ENCODE measurements at places on chromosomes 3 and 15. TPM values are rescaled to one million over a fixed set of nuclear protein-coding genes. Genes with fewer than 3 reads are reported as not detected.

TCTA gene
- total RNA-seq = 46.6 TPM

IQCH gene
- 10.0 TPM for total RNA-seq

GRCh38 chr15:42083605-42083908 lies 10.8 kb downstream of the PLA2G4D start:
- no peaks in the 10 kb centered on the region for H3K27me3 ChIP-seq
- peaks cover 2% of the 10 kb centered on the region for H3K4me1 ChIP-seq
- no peaks in the 10 kb centered on the region for H3K36me3 ChIP-seq
- no peak overlapping the region for H3K27ac ChIP-seq

DNA sequence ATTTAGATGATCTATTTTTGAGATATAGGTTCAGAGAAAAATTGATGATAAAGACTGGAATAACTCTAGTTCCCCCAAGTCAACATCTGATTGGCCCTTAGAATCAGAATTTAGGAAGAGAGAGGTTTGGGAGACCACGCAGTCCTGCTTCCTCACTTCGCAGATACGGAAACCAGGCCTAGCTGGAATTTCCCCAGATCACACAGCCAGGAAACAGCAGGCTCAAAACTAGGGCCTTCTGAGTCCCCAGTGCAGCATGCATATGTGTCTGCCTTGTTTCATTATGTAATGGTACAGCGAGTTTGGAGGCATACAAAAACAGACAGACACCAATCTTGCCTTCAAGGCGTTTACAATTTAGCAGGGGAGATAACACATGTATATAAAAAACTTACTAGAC lies 177.1 kb upstream of the ICE2 start:
- DNase-seq = no peak
- no peaks in the 10 kb centered on the region for H3K36me3 ChIP-seq
- H3K4me1 ChIP-seq = peaks cover 5% of the 10 kb centered on the region
- H3K27ac ChIP-seq = no peak overlapping the region

GRCh38 chr3:23288286-23288685 lies 85.2 kb downstream of the UBE2E2 start:
- H3K4me1 ChIP-seq = no peaks in the 10 kb centered on the region
- no peak overlapping the region for H3K27ac ChIP-seq
- H3K36me3 ChIP-seq = no peaks in the 10 kb centered on the region
- H3K4me3 ChIP-seq = no peak overlapping the region

GRCh38 chr15:65962187-65962586 lies 92.9 kb downstream of the RAB11A start:
- H3K27me3 ChIP-seq = no peaks in the 10 kb centered on the region
- H3K4me3 ChIP-seq = no peak overlapping the region
- no peak overlapping the region for H3K27ac ChIP-seq
- no peak for DNase-seq
- H3K4me1 ChIP-seq = no peaks in the 10 kb centered on the region
- no peaks in the 10 kb centered on the region for H3K36me3 ChIP-seq

- H3K27me3 ChIP-seq = no peaks in the 10 kb centered on the region
- DNase-seq = no peak
- no peak overlapping the region for H3K27ac ChIP-seq
- H3K36me3 ChIP-seq = no peaks in the 10 kb centered on the region
- no peak overlapping the region for H3K4me3 ChIP-seq
- H3K4me1 ChIP-seq = no peaks in the 10 kb centered on the region
Measured at GRCh38 chr3:46334741-46335478, 19.0 kb upstream of the CCR2 start.

DNA sequence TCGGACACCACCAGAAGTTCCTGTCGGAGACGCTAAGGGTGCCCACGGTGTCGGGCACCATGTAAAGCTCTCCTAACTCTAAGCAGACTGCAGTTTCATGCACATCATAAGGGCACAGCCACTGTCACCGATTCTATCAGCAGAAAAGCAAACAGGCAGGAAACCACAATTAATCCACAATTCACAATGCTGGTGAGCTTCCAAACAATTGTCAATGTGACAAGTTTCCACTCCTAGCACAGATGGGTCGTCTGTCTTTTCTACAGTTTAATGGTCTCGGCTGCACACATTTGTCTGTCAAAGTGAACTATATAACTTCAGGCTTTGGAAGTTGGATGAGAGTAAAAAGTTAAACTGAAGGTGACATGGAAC lies 8.8 kb upstream of the OCA2 start:
- H3K27ac ChIP-seq = no peak overlapping the region
- peaks cover 6% of the 10 kb centered on the region for H3K4me1 ChIP-seq
- H3K4me3 ChIP-seq = no peak overlapping the region
